ENCODE measurements at places on chromosomes 11 and 22.

DNA sequence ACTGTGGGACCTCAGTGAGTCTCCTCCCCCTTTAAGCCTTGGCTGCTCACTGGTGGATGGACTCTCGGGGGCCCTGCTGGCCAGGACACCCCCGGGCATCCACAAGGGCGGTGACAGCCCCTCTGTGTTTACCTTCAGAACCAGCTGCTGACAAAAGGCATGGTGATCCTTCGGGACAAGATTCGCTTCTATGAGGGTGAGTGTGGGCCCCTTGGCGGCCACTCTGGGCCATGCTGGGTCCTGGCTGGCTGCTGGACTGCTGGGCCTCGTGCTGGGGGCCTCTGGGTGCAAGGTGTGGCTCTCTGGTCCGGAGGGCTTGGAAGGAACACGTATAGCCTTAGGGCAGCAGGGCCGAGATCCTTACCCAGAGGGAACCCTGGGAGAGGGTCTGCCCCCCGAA, 24.4 kb downstream of the PRR5 start:
- no peak for DNase-seq

- DNase-seq = no peak
Observed at GRCh38 chr22:42039271-42039670, 31.3 kb downstream of the NAGA start.

DNA sequence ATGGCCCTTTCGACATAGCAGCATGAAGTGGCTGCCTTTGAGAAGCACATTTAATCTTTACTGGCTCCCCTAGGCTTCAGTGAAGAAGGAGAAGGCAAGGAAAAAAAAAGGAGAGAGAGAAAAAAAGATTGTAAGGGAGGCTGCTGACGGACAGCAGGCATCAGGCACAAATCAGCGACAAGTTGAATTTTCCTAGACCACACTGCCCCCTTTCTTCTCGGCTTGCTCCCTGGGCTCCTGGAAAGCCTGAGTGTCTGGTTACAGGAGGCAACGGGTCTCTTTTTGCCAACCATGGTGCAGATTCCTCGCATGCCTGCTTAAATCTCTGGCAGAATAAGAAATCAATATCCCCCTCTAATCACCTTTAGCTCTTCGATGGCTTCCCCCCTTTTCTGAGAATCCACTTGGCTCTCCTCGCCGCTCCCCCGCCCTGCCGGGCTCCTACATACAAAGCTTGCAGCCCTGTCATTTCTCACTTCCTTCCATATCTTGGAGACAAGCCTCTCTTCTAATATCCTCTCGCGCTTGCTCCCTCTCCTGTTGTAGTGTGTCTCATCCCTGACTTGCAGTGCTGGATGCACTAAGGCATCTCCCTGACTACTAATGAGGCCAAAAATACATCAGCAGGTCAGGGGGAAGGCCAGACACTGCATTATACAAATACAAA, 14.3 kb downstream of the BLID start:
- peak; percentile 56 for DNase-seq

- DNase-seq = no peak
Observed at GRCh38 chr22:23242473-23243001, 62.2 kb downstream of the BCR start.

DNA sequence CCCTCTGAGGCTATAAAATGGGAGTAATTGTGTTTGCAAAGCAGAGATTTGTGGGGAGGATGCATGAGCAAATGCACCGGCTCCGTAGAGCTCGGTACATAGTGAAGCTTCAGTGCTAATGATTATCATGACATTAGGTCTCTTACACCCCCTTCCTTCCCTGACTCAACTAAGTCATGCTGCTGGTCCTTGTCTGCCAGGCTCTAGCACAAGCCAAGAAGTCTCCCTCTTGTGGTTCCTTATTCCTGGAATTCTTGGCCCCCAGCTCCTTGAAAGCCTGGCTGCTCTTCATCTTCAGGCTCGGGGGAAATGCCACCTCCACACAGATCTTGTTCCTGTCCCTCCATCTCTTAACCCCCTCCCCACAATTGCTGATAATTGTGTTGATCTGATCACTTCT, 45.7 kb upstream of the SYT13 start:
- no peak for DNase-seq

DNA sequence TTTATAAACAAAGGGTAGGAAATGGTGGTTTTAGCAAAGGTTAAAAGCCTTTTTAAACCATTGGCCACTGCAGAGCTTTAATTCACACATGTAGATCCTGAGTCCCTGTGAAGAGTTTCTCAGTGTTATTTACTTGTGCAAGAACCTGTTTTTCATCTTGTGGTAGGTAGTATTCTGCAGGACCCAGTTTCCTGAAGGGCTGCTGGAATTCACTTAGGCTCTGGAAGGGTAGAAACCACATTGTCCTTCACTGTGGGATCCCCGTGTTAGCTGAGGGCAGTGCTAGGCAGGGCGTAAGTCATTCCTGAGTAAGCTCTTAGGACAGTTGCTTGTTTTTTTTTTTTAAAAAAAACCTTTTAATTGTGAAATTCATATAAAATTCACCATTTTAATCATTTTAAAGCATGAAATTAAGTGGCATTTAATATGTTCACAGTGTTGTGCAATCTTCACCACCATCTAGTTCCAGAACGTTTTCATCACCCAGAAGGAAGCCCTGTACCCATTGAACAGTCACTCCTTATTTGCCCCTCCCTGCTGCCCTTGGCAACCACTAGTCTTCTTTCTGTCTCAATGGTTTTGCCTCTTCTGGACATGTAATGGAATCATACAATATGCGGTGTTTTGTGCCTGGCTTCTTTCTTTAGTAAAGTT, 77.7 kb downstream of the C22orf31 start:
- peak; percentile 58 for DNase-seq

DNA sequence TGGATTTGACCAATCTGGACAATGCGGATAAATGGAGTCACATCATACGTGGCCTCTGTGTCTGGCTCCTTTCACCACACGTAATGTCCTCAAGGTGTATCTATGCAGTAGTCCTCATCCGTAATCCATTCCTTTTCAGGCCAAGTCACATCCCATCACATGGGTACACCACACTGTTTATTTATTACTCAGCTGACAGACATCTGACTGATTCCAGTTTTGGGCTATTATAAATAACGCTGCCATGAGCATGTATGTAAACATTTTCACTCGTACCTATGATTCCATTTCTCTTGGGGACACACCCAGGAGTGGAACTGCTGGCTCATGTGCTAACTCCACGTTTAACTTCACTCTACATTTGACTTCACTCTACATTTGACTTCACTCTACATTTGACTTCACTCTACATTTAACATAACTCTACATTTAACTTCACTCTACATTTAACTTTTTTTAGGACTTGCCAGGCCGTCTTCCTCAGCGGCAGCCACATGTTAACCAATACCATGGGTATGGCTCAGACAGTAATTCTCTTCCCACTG, 52.1 kb downstream of the SHANK2 start:
- peak; percentile 18 for DNase-seq

DNA sequence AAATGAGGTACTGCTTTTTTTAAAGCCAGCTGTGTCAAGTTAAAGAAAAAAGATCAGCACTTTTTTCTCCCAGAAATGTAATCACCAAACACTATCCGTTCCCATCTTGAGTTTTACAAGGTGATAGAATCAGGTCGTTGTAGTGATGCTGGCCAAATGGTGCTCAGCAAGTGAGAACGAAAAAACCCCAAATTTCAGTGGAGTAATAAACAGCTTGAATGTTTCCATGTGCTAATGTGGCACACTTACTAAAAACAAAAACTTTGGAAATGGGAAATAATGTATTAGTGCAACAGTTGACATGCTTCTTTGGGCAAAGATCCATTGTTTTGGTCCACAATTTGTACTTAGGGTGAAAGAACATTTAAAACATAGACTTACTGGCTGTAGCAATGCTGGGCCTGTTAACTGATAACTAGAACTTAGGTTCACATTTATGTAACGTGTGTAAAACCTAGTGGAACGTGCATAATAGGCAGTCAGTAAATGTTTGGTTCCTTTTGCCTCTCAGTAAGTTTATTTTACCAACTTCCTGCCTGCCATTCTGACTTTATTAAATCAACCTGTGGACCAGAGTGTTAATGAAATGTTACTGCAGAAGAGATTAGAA, 15.4 kb upstream of the GDPD4 start:
- DNase-seq = peak; percentile 65

- no peak for DNase-seq
Observed at GRCh38 chr22:22849640-22850610, 37.7 kb upstream of the IGLL5 start.

DNA sequence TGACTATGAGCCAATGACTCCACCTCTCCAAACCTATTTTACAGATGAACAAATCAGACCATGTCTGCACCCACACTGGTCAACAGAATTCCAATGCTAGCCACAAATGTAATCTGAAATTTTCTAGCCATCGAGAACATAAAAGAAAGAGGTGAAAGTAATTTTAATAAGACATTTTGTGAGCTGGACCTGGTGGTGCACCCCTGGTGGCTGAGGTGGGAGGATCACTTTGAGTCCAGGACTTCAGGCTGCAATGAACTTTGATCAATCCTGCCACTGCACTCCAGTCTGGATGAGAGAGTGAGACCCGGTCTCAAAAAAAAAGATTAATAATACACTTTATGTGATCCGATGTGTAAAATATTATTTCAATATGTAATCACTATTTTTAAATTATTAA, 9.4 kb upstream of the RNF185 start:
- DNase-seq = no peak

DNA sequence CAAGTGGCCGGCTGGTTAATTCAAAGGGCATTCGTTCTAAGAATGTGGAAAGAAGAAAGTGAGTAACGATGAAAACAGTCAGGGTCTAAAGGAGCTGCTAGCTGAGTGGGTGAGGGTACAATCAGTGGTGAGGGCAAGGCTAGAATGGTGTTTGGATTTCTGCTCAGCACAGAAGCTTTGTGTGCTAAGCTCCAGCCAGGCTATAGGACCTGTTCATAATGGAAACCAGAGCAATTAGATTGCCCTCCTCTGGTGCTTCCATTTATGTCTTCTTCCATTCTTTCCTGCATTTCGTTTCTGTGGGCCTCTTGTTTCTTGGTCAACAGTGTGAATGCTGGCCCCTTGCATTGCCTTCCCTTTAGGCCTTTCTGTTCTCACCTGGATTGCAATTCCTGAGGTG, 572.9 kb upstream of the CHORDC1 start:
- no peak for DNase-seq
